Cardiac fibroblast (primary cell): ENCODE measurements at places on chromosomes 4 and X.

DNA sequence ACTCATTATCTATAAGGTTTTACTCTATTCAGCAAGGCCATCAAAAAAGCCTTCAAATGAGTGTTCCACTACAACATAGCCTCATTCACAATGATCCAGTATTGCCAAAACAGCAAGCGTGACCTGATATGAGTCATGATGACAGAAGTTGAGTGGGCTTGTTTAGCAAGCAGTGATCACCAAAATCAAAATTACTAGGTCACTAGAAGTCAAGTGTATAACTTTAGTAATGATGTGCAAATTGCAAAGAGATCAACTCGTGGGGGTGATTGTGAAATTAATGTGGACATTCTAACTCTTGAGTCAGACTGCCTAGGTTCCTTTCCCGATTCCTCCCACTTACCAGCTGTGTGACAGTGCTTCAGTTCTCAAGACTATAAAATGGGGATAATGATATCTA is 124.5 kb downstream of the CHM start:
- peak; percentile 31 for DNase-seq

DNA sequence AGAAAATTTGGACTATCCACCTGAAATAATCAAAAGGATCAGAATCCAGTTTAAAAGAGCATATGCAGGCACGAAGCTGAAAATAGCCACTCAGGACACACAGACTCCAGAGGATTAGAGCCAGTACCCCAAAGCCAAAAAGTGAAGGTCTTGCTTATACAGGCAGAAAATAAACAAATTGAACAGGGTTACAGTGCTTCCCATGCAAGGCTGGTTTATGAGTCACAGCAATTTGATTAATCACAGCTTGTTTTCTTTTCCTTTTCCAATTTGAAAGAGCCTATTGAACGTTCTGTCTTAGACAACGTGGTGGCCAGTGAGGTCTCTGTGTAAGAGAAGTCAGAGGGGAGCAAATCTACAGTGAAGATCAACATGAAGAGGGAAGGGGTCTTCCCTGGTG is 10.2 kb downstream of the HGFAC start:
- peak; percentile 51 for DNase-seq

DNA sequence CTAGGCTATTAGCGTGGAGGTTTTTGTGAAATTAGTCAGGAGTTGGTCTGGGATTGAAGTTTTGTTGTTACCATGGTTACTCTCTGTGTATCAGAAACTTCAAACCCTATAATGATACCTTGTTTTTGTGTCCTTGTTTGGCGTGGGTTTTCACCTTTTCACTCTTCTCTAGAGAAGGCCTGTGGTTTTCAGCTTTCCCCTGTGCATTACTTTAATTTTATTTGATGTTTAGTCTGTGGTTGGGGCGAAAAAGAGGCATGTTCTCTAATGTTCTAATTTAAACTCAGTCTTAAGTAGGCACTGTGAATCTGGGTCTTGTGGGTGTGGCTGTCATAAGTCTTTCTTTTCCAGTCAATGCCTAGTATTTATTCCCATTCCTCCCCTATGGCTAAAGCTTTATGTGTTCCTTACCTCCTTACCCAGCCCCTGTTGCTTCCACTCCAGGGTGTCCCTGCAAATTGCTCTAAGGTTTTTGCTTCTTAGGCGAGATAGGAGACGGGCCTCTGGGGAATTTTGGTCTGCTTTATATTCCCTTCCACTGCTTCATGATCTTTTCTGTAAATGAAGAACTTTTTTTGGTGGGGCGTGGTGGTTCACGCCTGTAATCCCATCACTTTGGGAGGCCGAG is 326.3 kb upstream of the ZCCHC13 start:
- no peak for DNase-seq

- no peak for DNase-seq
These were observed 156.5 kb downstream of the WDFY3 start for GRCh38 chr4:84809946-84810345.

GRCh38 chr4:140790765-140791164 is 34.6 kb upstream of the TBC1D9 start:
- DNase-seq: peak; percentile 34

DNA sequence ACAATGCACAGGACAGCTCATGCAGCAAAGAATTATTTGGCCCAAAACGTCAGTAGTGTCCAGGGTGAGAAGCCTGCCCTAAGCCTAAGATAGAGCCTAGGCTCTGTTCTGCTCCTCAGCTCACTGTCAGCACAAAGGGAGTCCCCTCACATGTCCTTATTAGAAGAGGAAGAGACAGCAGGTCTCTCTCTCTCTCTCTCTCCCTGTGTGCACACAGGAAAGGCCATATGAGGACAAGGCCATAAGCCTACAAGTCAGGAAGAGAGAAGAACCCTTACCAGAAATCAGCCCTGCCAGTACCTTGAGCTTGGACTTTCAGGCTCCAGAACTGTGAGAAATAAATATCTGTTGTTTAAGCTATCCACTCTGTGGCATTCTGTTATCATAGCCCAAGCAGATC is 20.4 kb downstream of the FAM184B start:
- DNase-seq: no peak

- DNase-seq: peak; percentile 9
These were observed 961 bp upstream of the MBNL3 start for GRCh38 chrX:132489578-132490419.

DNA sequence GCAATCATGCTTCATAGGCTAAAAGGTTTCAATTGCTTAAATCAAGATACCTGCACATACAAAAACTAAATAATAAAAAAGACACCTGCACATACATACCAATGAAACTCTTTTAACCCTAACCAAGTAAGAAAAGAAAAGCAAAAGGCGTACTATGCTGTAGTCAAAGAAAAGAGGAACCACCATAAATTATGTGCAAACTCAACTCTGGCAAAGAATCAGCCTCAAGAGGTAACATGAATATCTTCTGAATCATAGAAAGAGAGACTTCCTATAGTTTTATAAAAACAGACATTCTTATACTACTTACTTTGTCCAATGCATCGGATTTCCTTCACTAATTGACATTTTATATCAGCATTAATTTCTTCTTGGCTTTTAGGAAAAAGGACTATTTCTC is 29.3 kb downstream of the MMGT1 start:
- DNase-seq: no peak

DNA sequence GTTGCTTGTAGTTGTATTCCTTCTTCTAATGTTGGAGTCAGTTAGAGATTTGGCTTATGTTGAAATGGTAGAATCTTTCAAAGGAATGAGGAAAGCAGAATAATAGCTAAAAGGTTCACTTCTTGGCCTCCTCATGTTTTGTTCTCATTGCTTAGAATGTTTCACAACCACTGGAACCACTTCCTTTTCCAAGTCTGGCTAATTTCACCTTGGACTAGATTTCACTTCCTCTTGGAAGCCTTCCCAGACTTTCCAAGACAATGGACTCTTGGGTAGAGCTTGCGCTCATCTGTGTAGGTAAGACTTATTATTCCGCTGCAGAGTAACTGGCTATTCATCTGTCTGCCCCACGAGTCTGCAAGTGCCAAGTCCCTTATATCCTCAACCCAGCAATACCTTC is 8.3 kb downstream of the SPATA18 start:
- peak; percentile 89 for DNase-seq

- no peak for DNase-seq
These were observed 867.7 kb upstream of the AGA start for GRCh38 chr4:178309890-178310289.

- DNase-seq: no peak
These were observed 374.9 kb upstream of the AADAT start for GRCh38 chr4:170464614-170465197.

- no peak for DNase-seq
These were observed 127.1 kb downstream of the PJA1 start for GRCh38 chrX:69038188-69038587.

GRCh38 chr4:187608001-187608421 is 387.6 kb upstream of the ZFP42 start:
- DNase-seq: peak; percentile 31
